Non-pigmented ciliary epithelial cell (primary cell): ENCODE measurements at places on chromosomes 12 and 14.

DNA sequence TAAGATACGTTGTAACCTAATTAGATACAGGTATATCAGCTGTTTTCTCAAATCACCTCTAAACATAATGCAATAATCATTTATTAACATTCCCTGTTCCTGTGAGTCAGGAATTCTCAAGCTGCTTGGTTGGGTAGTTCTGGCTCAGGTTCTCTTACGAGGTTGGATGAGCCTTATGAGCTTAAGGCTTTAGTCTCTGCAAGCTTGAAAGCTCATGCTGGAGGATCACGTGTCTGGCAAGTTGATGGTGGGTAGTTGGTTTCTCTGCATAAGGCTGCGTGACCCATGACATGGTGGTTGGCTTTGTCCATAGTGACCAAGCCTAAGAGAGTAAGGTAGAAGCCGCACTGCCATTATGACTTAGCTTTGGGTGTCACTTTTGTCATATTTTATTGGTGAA is 62.0 kb downstream of the PLEKHA5 start:
- no peak for DNase-seq

DNA sequence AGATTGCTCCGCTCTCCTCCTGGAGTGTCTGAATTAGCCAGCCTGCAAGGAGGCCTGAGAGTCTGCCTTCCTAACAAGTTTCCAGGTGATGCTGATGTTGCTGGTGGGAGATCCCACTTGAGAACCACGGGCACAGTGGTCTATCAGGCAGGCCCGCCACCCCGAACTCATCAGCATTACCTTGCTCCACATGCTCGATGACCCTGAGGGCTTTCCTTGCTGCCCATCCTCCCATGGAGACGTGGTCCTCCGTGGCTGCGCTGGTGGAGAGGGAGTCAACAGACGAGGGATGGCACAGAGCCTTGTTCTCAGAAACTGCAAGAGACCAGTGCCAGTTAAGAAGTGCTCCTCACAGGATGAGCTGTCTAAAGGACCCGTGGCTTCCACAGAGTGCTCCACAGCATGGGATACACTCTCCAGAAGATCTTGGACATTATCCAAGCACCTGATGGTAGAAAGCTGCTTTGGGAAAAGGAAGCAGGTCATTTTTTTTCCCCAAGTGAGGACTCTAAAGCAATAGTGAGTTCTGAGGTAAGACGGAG is 18.3 kb downstream of the HAL start:
- no peak for DNase-seq

DNA sequence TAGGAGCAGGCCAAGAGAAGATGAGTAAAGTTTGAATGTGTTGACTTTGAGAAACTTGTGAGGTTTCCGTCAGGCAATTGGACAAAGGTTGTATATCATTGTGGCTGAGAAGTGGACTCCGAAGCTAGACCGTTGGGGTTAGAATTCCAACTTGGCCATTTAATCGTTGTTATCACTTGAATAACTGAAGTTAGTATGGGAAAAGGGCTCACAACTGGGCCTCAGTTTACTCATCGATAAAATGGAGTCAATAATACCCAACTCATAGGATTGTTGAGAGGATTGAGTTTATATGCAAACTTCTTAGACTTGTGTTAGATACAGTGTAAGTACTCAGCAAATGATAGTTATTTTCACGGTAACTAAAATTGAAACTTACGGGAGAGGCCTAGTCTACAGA is 846 bp downstream of the SLIRP start:
- no peak for DNase-seq

GRCh38 chr14:102508774-102509745 is 516 bp downstream of the ANKRD9 start:
- DNase-seq = no peak
